ENCODE measurements at places on chromosomes 6 and 20. TPM values are rescaled to one million over a fixed set of nuclear protein-coding genes. Genes with fewer than 3 reads are reported as not detected.

DNA sequence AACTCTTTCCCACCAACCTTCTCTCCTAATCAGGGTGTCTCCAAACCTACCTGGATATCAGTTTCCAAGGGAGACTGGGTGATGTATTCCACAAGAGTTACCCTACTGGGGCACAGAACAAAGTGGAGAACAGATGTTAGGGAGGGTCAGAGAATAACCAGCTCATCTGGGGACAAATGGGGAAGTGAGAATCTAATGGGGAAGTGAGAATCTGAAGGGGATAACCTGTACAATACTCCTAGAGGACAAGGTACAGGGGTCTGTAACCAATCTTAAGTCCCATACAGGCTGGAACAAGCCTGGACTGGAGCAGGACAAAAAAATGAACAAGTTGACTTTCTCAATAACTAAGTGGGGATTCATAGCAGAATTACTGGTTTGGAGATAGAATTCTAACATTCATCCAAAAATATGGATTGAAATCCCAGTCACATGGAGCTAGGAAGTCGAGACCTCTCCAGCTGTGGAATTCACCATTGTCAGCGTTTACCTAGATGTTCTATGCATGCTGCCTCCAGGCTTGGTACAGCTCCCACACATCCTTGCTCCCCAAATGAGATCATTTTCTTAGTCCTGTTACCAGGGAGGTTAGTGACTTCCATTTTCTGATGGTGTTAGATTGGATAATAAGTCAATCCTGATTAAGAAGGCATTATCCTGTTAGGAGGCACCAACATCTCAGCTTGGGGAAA, 214.8 kb upstream of the MOCS1 start:
- no peak overlapping the region for H3K4me3 ChIP-seq
- H3K36me3 ChIP-seq: no peaks in the 10 kb centered on the region
- H3K27ac ChIP-seq: no peak overlapping the region
- no peaks in the 10 kb centered on the region for H3K4me1 ChIP-seq

DNA sequence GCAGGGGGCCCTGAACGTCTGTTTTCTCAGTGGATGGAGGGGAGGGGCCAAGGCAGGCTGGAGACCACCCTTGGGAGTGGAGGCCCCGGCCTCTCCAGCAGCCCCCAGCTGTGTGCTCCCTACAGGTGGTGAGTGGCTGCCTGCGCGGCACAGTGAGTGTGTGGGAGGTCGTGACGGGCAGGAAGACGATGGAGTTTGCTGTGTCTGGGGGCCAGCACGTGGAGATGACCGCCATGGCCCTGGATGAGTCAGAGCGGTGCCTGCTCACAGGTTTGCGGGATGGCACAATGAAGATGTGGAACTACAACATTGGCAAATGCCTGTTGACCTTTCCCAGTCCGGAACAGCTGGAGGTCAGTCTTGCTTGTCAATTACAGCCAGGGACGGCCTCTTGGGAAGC, 52.6 kb downstream of the EFCAB8 start:
- H3K36me3 ChIP-seq: no peaks in the 10 kb centered on the region
- no peaks in the 10 kb centered on the region for H3K27me3 ChIP-seq
- peaks cover 3% of the 10 kb centered on the region for H3K4me1 ChIP-seq
- peak; percentile 1 for DNase-seq
- H3K27ac ChIP-seq: no peak overlapping the region

GRCh38 chr6:161829291-161829729, 555.4 kb upstream of the AGPAT4 start:
- no peaks in the 10 kb centered on the region for H3K27me3 ChIP-seq
- no peaks in the 10 kb centered on the region for H3K4me1 ChIP-seq
- H3K36me3 ChIP-seq: no peaks in the 10 kb centered on the region

GRCh38 chr6:43932259-43933147, 162.5 kb downstream of the VEGFA start:
- peaks cover 8% of the 10 kb centered on the region for H3K4me1 ChIP-seq
- H3K36me3 ChIP-seq: no peaks in the 10 kb centered on the region
- no peak overlapping the region for H3K4me3 ChIP-seq

DNA sequence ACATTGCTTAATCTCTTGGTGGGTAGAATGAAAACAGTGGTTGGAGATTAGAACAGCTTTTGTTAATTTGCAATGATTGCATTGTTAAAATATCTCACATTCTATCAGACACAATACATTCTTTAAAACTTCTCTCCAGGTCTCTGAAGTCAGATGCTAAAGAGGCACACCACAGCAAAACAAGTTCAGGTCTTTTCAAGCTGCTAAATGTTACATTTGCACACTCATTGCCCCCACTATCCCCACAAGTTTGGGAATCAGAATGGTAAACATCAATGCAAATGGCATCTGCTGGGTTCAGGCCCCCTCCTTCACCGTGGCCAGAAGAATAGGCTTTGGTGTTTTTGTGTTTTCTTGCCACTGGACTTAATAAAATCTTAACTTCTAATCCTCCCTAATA, 10.1 kb upstream of the HAO1 start:
- no peak overlapping the region for H3K4me3 ChIP-seq
- no peaks in the 10 kb centered on the region for H3K27me3 ChIP-seq
- no peak for DNase-seq
- no peak overlapping the region for H3K27ac ChIP-seq
- H3K4me1 ChIP-seq: no peaks in the 10 kb centered on the region

- peak overlapping the region; percentile 55 for H3K4me3 ChIP-seq
- H3K36me3 ChIP-seq: peaks cover 15% of the 10 kb centered on the region
- peak overlapping the region; percentile 25 for H3K27ac ChIP-seq
- DNase-seq: no peak
Measured at GRCh38 chr6:41779336-41779735, 364 bp downstream of the FRS3 start.

DNA sequence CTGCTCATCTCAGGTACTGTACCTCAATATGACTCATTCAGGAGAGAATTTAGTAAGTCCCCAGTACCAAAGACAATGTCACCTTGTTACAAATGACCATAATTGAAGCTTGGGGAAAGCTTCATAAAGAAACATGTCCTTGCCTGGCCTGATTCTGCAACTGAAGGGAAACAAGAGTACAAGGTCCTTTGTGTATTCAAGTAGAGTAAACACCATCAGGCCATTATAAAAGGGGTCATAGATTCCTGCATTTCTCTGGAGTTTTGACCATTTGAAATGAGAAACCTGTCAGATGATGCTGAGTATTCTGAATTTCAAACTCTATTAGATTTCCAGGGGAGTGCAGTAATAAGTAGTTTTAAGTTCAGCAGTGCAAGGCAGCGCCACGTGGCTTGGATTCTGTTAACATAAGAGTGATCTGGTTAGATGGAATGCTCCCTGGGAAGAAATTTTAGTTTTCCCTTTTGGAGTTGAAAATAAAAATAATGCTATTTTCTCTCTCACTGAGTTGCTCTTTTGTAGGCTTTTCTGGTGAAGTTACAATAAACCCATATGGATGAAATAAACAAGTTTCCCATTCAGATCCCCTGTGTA, 1054.3 kb downstream of the EPHA7 start:
- no peak for DNase-seq
- H3K4me1 ChIP-seq: no peaks in the 10 kb centered on the region
- H3K27ac ChIP-seq: no peak overlapping the region
- no peaks in the 10 kb centered on the region for H3K27me3 ChIP-seq
- H3K36me3 ChIP-seq: no peaks in the 10 kb centered on the region

DNA sequence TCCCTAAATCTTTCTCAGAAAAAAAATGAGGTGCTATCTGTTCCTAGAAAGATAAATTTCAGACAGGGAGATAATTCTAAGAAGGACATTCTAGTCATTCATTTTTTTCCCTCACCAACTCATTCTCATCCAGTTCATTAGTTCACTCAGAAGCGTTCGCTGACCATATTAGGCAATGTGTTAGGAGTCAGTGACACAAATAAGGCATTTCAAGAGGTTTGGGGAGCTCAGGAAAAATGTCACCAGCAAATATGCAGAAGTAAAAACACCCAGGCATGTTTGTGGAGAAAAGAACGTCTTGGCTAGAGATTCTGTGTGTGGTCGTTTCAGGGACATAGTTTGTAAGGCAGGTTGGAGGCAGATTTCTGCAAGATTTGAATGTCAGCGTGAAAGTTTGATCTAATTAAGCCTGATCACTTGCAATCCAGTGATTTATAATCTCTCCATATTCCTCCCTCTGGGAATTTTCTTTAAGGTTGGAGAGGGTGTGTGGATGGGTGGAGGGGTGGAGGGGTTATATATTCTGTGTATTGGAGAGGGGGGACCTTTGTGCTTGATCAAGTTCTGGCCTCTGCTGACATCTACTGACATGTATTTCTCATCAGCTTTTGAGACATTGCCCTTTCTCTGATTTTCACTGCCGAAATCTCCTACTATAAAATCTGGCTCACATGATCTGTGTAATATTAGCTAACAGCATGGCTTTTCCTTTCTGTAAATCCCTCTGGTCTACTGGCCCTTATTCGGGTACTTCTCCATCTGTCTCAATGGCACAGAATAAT, 3.6 kb downstream of the MYCT1 start:
- H3K36me3 ChIP-seq: no peaks in the 10 kb centered on the region
- no peak overlapping the region for H3K27ac ChIP-seq
- no peak for DNase-seq
- no peaks in the 10 kb centered on the region for H3K4me1 ChIP-seq
- H3K27me3 ChIP-seq: no peaks in the 10 kb centered on the region

DNA sequence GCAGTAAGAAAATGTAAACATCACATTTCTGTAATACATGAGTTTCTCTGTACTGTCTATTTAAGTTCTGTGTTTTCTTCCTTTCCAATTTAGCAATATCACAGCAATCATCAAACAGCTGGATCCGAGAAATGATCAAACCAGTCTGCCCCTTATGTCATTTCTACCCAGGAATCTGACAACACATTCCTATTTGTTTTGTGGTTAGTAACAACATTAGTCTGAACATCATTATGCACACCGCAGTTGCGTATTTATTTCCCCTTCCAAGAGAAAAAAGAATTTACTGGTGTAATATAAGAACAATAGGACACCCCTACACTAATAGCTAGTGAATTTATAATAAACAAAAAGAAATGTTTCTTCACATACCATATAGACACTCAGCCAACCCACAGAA, 179.5 kb downstream of the BTBD9 start:
- no peak overlapping the region for H3K27ac ChIP-seq
- no peaks in the 10 kb centered on the region for H3K27me3 ChIP-seq
- H3K4me3 ChIP-seq: no peak overlapping the region
- no peak for DNase-seq

- no peaks in the 10 kb centered on the region for H3K36me3 ChIP-seq
- peaks cover 3% of the 10 kb centered on the region for H3K27me3 ChIP-seq
- no peak overlapping the region for H3K4me3 ChIP-seq
- H3K27ac ChIP-seq: no peak overlapping the region
Measured at GRCh38 chr20:62589720-62590119, 52.6 kb upstream of the SLCO4A1 start.

DNA sequence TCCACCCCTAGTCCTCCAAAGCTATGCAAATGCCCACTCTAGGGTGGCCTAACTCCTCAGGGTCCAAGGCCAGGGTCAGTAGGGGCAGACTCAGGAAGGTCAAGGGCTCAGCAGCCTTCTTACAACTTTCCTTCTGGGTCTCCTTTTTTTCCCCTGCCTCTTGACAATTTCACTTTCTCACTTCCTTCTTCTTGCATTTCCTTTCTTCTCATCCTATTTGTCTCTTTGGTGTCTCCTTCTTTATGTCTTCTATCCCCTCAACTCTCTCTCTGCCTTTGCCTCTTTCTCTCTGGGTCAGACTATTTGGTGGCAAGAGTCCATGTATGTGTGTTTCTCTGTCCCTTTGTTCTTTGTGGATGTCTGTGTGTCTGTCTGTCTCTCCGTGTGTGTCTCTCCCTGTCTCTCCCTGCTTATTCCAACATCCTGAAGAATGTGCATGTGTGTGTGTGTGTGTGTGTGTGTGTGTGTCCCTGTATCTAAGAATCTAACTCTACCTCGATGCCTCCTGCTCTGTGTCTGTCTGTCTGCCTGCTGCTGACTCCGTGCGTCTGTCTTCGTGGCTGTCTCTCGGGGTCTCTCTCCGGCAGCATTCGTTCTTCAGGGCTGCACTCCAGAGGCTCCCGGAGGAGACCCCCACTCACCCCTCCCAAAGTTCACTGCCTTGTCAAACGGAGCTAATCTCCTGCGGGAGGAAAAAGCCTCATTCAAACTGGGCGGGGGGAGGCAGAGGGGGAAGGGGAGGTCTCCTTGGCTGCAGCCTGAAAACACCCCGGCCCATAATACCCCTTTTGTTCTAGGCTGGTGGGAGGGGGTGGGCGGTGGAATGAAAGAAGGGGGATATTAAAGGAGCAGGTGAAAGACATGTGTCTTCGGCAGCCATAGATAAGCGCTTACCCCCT, 51.7 kb upstream of the FOXP4 start:
- no peak overlapping the region for H3K4me3 ChIP-seq
- H3K4me1 ChIP-seq: no peaks in the 10 kb centered on the region
- H3K27ac ChIP-seq: no peak overlapping the region
- peaks cover 14% of the 10 kb centered on the region for H3K27me3 ChIP-seq
- no peak for DNase-seq

Gene TTK
- 19.4 TPM for total RNA-seq

Data from CD8-positive, alpha-beta memory T cell (primary cell).